ENCODE measurements at places on chromosomes 2 and 18. TPM values are rescaled to one million over a fixed set of nuclear protein-coding genes. Genes with fewer than 3 reads are reported as not detected.

Gene ZNF514
- total RNA-seq, result 22.9 TPM

Gene SCG2
- 4.3 TPM for total RNA-seq

Gene UNC80
- total RNA-seq, result 0.16 TPM

Gene NEU2
- total RNA-seq, result not detected

Gene FN1
- total RNA-seq, result 200 TPM

Gene ABCB11
- total RNA-seq, result 11.2 TPM

Gene KLHL41
- total RNA-seq, result 1.1 TPM

Gene NEB
- 0.75 TPM for total RNA-seq

Gene SPP2
- not detected for total RNA-seq

Gene GLI2
- total RNA-seq, result 1.1 TPM

Gene ZNF512
- total RNA-seq, result 12.7 TPM

Gene MLPH
- 84.8 TPM for total RNA-seq

Gene SERPINE2
- 37.4 TPM for total RNA-seq

Gene AQP12A
- total RNA-seq, result not detected

Gene ALK
- total RNA-seq, result not detected

Gene GCG
- not detected for total RNA-seq

Gene LYG1
- not detected for total RNA-seq

Gene ABCG5
- total RNA-seq, result not detected

Gene ITGB6
- 7.6 TPM for total RNA-seq

Gene SERPINB7
- not detected for total RNA-seq

Gene DNPEP
- total RNA-seq, result 84.8 TPM

Gene DNAJC5G
- not detected for total RNA-seq

Gene RUFY4
- not detected for total RNA-seq

Gene CTIF
- 78.2 TPM for total RNA-seq

Gene IWS1
- total RNA-seq, result 139 TPM

Gene KLHL14
- 0.64 TPM for total RNA-seq

Gene TNP1
- total RNA-seq, result not detected

Gene VWC2L
- total RNA-seq, result not detected

Gene C2orf81
- total RNA-seq, result not detected

Gene CREG2
- total RNA-seq, result not detected

Gene ABHD1
- total RNA-seq, result not detected

All from transverse colon (tissue), 4 donors.